ENCODE measurements at places on chromosomes 5 and 9. TPM values are rescaled to one million over a fixed set of nuclear protein-coding genes. Genes with fewer than 3 reads are reported as not detected.

GRCh38 chr9:110146373-110146772, 61.6 kb downstream of the C9orf152 start:
- DNase-seq: no peak

DNA sequence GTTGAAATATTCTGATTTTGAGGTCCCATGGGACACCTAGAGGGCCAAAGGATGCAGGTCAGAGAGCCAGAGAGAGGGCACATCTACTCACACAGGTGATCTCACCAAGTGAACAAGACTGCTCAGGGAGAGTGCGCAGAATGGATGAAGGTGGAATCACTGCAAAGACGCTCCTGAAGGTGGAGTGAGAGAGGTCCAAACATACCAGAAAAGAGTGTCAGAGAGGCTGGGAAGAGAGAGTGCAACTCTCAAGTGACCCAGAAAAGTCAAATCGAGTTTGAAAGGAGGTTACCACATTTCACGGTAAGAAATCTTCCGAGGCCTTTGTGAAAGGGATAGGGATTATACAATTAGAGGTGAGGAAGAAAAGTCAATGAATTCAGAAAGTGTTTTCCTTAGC, 173.4 kb downstream of the EPB41L4A start:
- no peak for DNase-seq

DNA sequence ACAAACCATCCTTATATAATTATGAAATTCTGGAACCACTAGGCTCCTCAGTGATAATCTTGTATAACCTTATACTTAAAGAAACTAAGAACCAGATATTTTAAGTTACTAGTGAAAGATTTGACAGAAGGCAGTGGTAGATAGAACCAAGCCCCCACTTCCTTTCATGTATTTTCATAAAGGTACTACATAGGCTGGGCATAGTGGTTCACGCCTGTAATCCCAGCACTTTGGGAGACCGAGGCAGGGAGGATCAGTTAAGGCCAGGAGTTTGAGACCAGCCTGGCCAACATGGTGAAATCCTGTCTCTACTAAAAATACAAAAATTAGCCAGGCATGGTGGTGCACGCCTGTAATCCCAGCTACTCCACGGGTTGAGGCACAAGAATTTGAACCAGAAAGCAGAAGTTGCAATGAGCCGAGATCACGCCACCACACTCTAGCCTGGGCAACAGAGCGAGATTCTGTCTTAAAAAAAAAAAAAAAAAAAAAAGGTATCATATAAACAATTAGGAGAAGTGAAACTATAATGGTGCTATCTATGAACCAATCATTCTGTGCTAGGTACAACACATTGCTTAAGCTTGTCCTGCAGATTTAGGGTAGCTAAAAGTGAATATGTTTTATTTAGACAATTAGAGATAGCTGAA, 27.9 kb upstream of the DTWD2 start:
- DNase-seq: no peak

DNA sequence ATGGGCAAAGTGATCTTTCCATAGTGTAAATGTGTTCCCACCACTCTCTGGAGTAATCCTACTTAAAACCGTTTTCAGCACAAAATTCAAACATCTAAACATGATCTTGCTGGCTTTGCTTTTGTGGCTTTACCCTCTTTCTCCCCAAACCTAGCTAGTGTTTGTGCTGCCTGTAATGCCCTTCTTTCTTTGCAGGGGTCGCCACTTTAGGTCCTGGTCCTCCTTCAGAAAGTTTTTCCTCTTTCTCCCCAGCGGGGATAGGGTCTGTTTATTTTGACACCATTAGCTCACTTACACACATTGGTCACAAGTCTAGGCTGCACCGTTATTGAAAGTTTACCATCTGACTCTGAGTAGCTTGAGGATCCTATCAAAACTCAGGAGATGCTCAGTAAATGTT, 736 bp upstream of the HSD17B4 start:
- no peak for DNase-seq

GRCh38 chr9:14043483-14043882, 270.5 kb downstream of the NFIB start:
- DNase-seq: no peak

GRCh38 chr5:115509547-115509946, 35.0 kb downstream of the FEM1C start:
- DNase-seq: no peak

The DMRTA1 gene
- total RNA-seq: 0.88 TPM
